ENCODE measurements at places on chromosomes 5 and 9.

DNA sequence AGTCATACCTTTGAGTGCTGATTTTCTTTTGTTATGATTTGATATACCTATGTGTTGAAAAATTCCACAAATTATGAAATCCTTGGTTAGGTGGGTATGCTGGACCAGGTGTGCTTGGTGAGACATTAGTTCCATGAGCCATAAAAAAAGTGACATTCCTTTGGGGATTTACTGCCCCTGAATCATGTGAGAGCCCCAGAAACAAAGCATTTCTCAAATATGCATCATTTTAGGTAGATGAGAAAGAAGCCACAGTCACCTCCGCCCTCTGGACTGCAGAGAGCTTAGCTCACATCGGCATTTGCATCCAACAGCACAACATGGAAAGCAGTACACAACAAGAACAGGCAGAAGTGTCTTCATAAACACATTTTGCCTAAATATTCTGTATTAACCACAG, 55.3 kb downstream of the DAP start:
- no peak for DNase-seq

DNA sequence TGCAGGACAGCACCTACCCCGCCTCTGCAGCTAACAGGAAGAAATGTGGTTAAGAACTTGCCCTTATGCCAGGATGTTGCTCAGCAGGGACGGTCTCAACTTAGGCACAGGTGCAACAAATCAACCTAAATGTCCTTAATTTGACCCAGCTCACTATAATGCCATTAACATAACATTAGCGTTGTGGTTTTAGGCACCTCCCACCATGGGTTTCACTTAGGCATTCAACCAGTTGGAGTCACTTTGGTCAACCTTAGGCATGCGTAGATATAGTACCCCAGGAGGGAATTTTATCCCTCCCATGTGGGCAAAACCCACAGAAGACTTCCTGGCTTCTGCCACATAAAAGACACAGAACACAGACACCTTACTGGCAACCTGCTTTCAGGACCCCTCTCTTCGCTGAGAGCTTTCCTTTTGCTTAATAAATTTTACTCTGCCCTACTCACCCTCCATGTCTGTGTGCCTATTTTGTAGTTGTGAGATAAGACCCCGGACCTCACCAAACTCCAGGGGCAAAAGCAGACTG, 8.7 kb upstream of the ERAP1 start:
- no peak for DNase-seq

DNA sequence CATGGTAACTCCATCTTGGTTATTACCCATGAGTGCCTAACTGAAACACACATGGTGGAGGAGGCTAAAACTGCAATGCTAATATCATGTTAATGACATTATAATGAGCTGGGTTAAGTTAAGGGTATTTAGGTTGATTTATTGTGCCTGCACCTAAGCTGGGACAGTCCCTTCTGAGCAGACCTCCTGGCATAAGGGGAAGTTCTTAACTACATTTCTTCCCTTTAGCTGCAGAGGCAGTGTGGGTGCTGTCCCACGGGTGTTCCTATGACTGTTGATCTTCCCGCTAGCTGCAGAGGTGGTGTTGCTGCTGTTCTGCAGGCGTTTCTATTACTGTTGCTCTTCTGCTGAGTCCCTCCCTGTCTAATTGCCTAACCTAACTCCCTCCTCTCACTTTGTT, 183.9 kb downstream of the LURAP1L start:
- DNase-seq: no peak

DNA sequence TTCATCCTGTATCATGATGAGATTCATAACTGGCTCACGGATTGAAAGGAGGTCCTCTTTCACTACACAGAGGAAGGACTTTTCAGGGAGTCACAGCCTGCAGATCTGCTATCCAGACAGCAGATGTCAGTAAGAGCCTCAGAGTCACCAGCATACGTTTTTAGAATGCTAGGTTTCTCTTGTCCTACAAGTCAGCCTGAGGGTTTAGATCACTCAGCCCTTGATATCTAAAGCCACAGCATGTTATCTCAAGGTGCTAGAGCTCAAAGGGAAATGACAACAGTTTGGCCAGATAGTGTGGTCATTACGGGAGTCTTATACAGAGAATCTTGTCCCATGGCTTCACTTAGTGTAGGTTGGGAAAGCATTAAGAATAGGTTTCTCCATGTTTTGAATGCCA, 30.9 kb upstream of the SLC46A2 start:
- DNase-seq: peak; percentile 48

DNA sequence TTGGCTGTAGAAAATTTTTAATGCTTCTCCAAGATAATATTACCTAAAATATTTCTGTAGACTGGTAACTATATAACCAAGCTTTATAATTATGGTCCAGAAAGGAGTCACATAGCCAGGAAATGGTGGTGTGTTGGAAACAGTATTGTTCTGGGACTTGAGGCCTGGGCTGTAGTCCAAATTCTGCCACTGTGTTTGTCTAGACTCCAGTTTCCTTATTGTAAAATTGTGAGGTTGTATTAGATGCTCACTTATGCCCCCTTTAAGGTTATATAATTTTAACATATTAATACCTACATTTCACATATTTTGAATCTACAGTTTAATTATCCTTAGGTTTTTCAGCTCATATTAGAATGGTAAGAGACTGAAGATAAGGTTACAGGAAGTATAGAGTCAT, 42.4 kb downstream of the STX17 start:
- DNase-seq: no peak

- peak; percentile 11 for DNase-seq
These were observed 178.5 kb upstream of the PITX1 start for GRCh38 chr5:135212361-135213026.

- no peak for DNase-seq
These were observed 44.6 kb upstream of the ALDH1A1 start for GRCh38 chr9:72997387-72997995.

- no peak for DNase-seq
These were observed 169.2 kb upstream of the MVB12B start for GRCh38 chr9:126157423-126157822.

DNA sequence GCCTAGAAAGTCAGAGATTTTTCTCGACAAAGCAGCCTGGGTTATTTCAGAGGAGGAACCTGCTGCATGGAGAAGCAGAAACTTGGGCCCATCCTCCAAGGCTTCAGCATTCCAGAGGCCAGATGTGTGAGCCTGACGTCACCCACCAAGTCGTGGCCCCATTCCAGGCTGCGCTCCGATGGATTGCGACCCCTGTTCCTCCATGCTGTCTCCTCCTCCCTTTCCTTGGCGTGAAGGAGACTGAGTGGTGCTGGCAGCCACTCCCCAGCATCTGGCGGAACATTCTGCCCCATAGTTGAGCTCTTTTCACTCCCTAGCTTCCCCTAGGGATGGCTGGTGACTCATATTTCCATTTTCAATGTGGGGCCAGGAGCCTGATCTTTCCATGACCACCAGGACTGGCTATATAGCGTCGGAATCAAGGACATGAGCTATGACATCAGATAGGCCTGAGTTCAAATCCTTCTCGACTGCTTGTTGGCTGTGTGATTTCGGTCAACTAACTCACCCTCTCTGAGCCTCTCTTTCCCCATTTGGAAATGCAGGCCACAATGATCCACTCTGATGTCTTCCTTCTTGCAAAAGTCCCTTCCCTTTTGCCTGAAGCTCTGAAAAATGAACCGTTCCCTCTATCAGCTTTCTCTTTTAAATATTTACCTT, 24.5 kb upstream of the DUSP1 start:
- DNase-seq: peak; percentile 47
